ENCODE measurements at places on chromosomes 16 and 17.

DNA sequence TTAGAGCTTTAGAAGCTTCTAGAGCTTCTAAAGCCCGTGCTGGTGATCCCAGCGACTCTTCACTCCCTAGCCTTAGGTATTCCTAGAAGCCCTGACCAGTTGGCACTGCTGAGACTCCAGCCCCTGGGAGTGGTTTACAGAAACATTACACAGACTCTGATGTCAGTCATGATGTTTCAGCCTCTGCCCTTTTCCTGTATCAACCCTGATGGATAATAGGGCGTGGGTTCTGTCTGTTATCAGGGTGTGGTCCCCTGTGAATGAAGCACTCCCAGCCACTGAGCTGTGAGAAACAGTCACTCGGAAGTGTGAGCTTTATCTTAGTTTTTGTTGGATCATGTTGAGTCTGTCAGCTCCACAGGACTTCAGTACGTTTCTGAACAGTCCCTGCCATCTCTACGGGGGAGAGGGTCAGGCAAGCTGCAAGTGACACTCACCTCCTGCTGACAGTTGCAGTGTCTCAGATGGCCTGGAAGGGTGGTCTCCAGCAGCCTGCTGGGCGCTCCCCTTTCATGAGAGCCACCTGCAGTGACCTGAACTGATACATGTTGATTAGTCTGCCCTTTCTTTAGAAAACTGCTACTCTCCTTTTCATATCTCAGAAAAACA lies 12.8 kb downstream of the GOSR2 start:
- DNase-seq: no peak

- DNase-seq: no peak
These were observed 5.8 kb downstream of the THOC6 start for GRCh38 chr16:3029491-3030221.

DNA sequence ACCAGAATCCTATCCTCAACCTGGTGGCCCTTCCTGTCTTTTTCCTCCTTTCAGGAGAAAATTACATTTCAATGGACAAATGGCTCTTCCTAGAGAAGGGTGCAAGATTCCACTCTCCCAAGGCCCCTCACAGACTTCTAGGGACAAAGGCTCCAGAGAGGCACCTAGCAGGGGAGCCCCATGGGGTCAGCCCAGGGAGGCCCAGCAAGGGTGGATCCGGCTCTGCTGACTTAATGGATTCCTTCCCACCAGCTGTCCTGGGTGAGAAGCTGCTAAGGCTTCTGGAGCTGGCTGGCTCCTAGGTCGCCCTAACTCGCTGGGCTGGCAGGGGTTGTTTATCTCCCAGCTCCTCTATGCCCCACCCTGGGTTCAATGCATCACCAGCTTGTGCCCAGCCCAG lies 152.4 kb downstream of the ZNF423 start:
- no peak for DNase-seq

- no peak for DNase-seq
These were observed 300.6 kb upstream of the CDH5 start for GRCh38 chr16:66065925-66066324.

GRCh38 chr16:54938212-54939028 lies 7.8 kb downstream of the IRX5 start:
- no peak for DNase-seq

- DNase-seq: no peak
These were observed 20.2 kb downstream of the FOXF1 start for GRCh38 chr16:86530251-86531190.

GRCh38 chr17:30292286-30292858 lies 628 bp upstream of the BLMH start:
- no peak for DNase-seq

DNA sequence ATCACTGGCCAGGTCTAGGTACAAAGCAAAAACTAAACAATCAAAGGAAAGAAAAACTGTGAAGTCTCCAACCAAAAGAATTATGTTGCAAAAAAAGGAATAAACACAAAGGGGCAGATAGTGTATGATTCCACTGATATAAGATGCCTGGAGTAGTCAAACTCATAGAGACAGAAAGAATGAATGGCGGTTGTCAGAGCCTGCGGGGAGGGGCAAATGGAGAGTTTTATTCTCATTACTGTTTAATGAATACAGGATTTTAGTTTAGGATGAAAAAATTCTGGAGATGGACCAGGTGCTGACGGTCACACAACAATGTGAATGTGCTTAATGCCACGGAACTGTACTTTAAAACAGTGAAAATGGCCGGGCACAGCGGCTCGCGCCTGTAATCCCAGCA lies 20.7 kb downstream of the STAT5B start:
- no peak for DNase-seq

DNA sequence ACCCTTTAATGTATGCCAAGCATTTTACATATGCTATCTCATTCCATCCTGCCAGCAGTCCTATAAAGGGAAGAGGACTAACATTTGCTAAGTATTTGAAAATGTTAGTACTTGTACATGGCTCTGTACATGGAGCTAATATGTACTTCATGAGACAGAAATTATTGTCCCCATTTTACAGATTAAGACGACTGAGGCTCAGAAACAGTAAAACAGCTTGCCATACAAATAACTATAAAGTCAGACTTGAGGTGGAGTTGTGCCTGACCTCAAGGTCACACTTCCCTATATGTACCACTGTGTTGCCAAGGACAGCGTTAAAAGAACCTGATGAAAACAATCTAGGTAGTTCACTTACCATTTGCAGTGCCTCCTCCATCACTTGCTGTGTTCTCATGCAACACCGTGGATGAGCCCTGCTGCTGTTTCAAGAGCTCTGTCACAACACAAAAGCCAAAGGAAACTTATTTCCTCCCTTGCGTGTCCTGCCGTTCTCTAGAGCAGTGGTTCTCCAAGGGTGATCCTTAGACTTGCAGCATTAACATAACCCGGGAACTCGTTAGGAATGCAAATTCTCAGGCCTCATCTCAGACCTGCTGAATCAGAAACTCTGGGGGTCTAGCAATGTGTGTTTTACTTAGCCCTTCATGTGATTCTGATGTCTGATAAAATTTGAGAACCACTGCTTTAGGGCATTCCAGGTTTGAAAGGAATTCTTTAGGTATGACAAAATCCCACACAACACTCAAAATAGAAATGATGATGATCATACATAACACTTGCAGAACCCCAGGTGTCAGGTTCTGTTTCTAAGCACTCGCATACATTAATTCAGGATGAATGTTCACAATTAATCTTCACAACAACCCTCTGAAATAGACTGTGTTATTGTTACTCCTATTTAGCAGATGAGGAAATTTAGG lies 51.2 kb upstream of the MTMR4 start:
- no peak for DNase-seq

- DNase-seq: no peak
These were observed 5.0 kb downstream of the JUP start for GRCh38 chr17:41781404-41782110.

DNA sequence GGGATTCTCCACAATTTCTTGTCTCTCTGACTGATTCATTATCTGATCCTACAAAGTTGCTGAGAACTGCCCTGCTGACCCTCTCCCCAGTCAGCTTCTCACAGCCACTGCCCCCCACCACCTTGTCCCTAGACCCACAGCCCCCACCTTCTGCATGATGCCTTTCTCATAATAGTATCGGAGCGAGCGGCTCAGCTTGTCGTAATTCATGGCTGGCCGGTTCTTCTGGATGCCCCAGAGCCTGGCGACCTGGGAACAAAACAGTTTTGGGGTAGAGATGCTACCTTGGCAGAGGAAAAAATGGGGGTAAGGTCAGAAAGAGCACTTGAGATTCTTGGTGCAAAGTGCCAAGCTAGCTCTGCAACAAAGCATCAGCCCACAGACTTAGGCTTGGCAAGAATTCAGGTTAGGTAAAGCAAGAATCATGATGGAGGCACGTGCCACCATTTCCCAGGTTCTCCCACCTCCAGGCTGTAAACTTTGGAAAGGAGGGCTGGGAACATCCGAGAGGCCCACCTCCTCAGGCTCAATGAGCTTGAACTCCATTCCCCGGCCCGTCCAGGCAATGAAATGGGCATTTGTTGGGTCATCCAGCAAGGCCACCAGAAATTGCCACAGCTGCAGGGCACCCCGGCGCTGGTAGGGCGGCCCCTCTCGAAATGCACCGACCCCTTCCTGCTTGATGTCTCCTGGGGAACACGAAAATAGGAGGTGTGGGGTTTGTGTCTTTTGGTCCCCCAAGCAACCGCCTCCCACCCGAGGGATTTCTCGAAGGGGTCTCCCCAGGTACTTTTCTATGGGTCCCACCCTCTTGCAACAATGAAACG lies 16.9 kb downstream of the ETV4 start:
- no peak for DNase-seq

GRCh38 chr17:51995797-51996403 lies 162.6 kb downstream of the CA10 start:
- DNase-seq: no peak

GRCh38 chr16:27480761-27481160 lies 69.0 kb downstream of the GTF3C1 start:
- DNase-seq: no peak

DNA sequence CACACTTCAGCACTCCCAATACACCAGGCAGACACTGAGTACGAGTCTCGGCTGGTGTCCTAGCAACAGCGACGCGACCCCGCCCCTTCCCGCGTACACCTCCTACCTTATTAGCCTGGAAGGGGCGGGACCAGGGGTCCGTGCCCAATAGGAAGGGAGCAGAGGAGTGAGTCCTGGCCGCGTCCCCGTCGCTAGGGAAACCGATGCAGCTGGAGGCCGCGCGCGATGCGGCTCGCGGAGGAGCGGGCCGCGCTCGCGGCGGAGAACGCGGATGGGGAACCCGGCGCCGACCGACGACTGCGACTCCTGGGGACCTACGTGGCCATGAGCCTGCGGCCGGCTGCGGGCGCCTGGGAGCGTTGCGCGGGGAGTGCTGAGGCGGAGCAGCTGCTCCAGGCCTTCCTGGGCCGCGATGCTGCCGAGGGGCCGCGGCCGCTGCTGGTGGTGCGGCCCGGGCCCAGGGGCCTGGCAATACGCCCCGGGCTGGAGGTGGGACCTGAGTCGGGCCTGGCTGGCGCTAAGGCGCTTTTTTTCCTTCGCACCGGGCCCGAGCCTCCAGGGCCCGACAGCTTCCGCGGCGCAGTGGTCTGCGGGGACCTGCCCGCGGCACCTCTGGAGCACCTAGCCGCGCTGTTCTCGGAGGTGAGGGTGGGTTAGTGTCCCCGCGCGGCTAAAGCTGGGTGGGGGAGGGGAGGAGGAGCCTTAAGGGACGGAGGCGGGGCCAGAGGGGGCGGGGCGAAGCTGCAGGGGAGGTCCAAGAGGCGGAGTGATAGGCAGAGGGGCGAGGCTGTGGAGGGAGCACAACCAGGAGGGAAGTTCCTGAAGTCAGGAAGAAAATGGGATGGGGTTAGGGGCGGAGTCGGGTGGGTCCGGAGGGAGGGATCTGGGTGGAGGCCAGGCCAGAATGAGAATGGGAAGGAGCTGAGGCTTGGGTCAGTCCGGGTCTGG lies at the start of gene DNAH9:
Gene DNAH9 (plus strand): TSS at position 197 of the 948 bp plus-strand sequence. CDS start 29 bp downstream, at position 226.
- DNase-seq: peak; percentile 35

DNA sequence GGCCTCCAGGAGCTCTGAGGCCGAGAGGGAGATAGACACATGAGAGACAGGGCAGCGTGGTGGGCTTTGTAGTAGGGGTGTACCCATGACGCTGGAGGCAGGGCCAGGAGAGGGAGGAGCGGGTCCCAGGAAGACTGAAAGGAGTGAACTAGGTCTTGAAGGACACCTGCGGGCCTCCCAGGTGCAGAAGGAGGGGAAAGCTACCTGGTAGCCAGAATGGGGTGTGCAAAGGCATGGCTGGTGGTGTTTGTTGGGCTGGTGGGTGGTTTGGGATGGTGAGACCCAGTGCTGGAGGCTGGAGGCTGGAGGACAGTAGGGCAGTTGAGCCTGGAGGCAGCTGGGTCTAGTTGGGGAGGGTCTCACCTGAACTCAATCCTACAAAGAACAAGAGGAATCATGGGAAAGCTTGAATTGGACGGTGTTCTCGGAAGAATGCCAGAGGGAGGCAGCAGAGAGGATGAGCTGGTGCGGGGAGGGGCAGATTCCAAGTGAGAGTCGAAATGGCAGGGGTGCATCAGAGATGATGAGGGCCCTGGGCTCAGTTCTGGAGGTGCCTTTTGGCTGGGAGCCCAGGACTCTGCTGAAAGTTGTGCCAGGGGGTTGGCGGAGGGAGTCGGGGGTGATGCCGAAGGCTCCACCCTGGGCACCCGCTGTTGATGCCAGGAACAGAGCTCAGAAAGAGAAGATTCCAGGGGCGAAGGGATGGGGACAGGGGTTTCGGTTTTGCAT lies 21.2 kb downstream of the C1QTNF1 start:
- DNase-seq: no peak

DNA sequence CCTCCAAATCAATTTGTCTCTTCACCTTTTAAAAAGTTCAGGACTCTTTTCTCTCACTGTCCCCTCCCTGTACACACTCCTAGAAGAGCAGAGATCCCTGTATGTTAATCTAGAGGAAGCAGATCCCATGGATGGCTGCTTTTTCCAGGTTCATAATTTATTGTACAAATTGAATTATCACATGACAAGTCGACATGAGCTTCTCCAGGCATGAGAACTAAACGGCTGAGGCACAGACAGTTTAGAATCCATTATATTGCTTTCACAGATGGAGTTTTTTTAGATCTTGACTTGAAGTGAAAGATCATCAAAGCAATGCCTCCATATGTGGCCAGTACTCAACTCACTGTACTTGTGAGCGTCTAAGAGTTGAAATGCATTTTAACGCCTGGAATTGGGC lies 47.9 kb downstream of the RGS9 start:
- DNase-seq: no peak

- DNase-seq: no peak
These were observed 30.1 kb upstream of the DDX52 start for GRCh38 chr17:37673386-37673785.

- no peak for DNase-seq
These were observed 62.6 kb downstream of the ZFHX3 start for GRCh38 chr16:72985148-72985941.

DNA sequence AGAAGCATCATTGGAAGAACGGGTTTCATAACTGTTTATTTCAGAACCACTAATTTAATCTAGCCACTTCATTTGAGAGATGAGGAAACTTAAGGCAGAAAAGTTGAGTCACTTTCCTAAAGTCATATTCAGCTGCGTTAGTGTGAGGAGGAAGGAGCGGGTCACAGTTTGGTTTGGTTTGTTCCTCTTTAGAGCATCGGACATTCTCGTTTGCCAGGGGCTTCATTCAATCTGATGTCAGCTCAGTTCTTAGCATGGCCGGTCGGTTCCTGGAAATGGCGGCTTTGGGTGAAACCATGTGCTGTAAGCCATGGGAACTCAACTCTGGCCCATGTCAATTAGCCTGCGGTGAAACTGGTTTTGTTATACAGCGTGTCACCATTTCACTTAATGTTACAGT lies 186.5 kb downstream of the LGALS9B start:
- no peak for DNase-seq

DNA sequence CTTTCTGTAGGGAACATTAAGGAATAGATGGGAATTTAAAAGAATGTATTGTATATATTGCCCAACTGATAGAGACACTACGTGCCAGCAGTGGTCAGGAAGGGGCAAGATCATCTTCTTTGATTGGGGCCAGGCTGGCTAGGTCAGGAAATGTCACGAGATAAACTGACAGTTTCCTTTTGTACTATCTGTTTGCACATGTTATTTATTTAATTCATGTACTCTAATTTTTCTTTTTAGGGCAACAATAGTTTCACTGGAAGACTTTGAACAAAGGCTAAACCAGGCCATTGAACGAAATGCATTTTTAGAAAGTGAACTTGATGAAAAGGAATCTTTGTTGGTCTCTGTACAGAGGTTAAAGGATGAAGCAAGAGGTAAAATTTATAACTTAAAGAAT lies 12.6 kb downstream of the NDEL1 start:
- no peak for DNase-seq
